ENCODE measurements at places on chromosomes 12 and 14. TPM values are rescaled to one million over a fixed set of nuclear protein-coding genes. Genes with fewer than 3 reads are reported as not detected.

The CCDC198 gene
- 0.39 TPM for total RNA-seq

The TAS2R7 gene
- not detected for total RNA-seq

The PZP gene
- total RNA-seq, result 0.07 TPM

The SYNDIG1L gene
- not detected for total RNA-seq

The FBXO34 gene
- total RNA-seq, result 37.9 TPM

DNA sequence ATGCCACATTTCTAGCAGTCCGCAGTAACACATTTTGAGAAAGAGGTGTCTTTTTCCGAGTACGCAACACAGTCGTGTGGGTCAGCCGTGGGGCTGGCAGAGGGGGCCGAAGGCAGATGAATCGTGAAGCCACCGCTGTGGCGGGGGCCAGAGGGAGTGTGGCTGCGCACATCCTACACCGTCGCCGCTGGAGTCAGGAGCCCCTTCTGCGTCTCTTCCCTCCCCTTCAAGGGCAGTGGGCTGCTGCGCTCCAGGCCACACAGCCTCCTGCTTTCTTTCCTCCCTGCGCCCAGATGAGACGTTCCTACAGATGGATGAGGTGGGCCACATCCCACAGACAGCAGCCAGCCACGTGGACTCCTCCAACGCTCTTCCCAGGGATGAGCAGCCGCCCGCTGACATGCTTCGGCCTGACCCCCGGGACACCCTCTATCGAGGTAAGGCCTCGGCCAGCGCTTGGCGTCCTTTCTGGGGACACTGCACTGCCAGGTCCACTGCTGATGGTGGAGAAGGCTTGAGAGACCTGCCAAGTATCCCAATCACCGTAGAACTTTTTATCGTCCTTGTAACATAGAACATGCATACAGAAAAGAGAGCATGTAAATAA is 89.8 kb downstream of the B4GALNT3 start:
- H3K27ac ChIP-seq, result no peak overlapping the region
- DNase-seq, result no peak
- no peaks in the 10 kb centered on the region for H3K36me3 ChIP-seq
- H3K27me3 ChIP-seq, result peaks cover 6% of the 10 kb centered on the region
- H3K4me3 ChIP-seq, result no peak overlapping the region
- H3K4me1 ChIP-seq, result peaks cover 16% of the 10 kb centered on the region

- H3K27me3 ChIP-seq, result peaks cover 5% of the 10 kb centered on the region
- H3K36me3 ChIP-seq, result no peaks in the 10 kb centered on the region
- H3K4me1 ChIP-seq, result no peaks in the 10 kb centered on the region
- DNase-seq, result no peak
- H3K4me3 ChIP-seq, result no peak overlapping the region
Observed at GRCh38 chr12:119071638-119072231, 90.4 kb downstream of the SRRM4 start.

- H3K36me3 ChIP-seq, result no peaks in the 10 kb centered on the region
- no peak for DNase-seq
Observed at GRCh38 chr12:91685917-91686316, 459.7 kb downstream of the BTG1 start.

DNA sequence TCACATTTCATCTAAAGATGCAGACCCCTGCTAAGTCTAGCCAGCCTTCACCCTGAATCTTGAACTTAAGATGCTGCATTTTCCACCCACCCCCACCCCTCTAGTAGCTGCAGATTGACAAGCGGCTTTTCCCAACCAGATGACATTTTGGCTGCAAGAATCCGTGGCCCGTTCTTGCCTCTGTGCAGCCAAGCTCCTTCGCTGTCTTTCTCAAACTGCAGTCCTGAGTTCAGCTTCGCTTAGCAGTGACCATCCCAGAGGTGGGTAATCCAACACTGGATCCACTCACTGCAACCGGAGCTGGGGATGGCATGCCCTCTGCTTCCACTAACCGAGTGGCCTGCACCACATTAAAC is 765 bp upstream of the NFYB start:
- peak overlapping the region; percentile 87 for H3K27ac ChIP-seq
- peaks cover 12% of the 10 kb centered on the region for H3K36me3 ChIP-seq
- DNase-seq, result peak; percentile 28
- peak overlapping the region; percentile 66 for H3K4me3 ChIP-seq
- no peaks in the 10 kb centered on the region for H3K27me3 ChIP-seq

DNA sequence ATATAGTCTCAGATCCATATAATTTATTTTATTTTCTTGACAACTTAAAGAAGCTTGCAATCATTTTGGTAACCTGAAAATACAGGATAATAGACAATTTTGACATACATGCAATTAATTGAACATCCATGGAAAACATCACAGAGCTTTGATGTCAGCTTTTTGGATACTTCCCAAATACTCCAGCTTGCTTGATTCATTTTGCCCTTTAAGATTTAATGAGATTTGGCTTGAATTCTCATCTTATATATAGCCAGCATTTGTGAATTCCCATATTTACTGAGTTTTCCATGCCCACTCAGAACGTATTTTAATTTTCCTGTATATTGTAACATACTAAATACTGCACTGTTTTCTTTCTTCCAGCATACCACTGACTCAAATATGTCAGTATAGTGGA is 803.0 kb upstream of the MGAT4C start:
- H3K4me3 ChIP-seq, result no peak overlapping the region
- no peak overlapping the region for H3K27ac ChIP-seq
- no peaks in the 10 kb centered on the region for H3K27me3 ChIP-seq
- no peaks in the 10 kb centered on the region for H3K36me3 ChIP-seq
- H3K4me1 ChIP-seq, result no peaks in the 10 kb centered on the region

DNA sequence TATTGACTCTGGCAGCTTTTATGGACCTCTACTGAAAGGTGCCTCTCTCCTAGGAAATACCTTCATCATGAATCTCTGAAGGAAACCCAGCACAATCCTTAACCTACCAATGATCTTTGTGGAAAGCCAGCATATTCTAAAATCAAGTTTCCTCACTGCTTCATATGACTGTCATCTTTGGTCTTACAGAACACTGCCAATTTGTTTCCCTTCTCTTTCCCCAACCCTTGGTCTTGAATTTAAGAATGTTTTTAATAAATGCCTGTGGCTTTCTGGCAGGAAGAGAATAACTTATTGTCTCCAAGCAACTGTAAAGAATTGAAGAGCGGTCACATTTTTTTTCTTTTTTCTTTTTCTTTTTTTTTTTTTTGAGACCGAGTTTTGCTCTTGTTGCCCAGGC is 427.6 kb downstream of the IPO8 start:
- H3K27ac ChIP-seq, result no peak overlapping the region
- no peak overlapping the region for H3K4me3 ChIP-seq
- DNase-seq, result no peak
- no peaks in the 10 kb centered on the region for H3K36me3 ChIP-seq
- H3K27me3 ChIP-seq, result no peaks in the 10 kb centered on the region

DNA sequence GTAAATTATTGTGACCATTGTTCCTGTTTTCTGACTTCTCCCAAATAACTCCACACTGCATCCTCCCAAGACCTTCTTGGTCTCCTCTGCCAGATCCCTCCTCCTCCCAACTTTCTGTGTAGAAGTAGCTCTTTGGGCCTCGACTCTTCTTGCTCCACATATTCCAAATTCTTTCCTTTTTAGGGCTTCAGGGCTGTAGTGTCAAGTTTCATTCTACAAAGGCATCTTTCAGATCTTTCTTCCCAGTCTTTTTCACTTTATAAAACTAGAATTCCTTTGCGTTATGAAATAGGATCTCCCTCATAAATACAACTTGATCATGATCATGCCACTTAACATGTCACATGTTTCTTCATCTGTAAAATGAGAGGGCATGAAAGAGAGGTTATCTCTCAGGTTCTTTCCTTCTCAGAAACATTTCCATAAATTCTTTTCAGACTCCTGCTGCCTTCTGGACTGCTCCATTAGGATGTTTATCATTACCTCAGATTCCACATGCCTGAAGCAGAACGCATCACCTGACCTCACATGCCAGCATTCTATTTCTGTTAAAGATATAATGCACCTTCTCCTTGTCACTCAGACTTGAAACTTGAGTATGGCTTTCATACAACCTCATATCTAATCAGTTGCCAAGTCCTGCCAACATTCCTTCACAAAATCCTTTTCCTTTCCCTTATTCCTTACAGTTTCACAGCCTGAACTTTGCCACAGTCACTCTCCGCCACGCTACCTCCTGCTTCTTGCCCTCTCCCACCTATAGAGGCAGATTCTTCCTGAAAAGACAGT is 8.5 kb downstream of the SLC38A1 start:
- no peaks in the 10 kb centered on the region for H3K27me3 ChIP-seq
- peaks cover 45% of the 10 kb centered on the region for H3K4me1 ChIP-seq
- peak; percentile 42 for DNase-seq
- no peaks in the 10 kb centered on the region for H3K36me3 ChIP-seq
- H3K27ac ChIP-seq, result peak overlapping the region; percentile 60
- H3K4me3 ChIP-seq, result no peak overlapping the region

DNA sequence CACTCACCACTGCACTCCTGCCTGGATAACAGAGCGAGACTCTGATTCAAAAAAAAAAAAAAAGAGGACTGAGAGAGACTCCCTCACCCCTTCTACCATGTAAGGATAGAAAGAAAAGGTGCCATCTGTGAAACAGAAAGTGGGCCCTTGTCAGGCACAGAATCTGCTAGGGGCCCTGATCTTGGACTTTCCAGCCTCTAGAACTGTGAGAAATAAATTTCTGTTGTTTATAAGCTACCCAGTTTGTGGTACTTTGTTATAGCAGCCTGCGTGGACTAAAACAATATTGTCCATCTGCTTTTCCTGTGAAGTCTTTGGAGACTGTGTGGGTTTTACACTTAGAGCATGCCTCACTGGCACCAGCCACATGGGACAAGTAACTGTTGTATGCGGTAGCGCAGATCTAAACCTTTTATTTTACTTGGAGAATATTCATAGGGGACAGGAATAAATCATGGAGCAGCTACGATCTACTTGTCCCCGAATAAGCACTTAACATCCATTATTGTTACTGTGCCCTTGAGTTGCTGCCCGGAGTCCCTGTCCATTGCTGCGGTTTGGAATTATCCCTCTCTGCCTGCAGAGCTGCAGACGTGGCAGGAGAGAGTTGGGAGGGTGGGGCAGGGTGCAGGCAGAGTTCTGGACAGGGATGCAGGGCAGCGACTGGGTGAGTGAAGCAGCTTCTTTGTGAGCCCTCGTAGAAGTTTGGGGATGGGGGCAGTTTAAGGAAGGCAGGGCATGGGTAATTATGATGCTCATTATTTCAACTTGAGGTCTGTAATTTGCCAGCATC is 52.4 kb upstream of the STON2 start:
- H3K36me3 ChIP-seq, result no peaks in the 10 kb centered on the region
- H3K27ac ChIP-seq, result peak overlapping the region; percentile 83
- DNase-seq, result no peak
- H3K4me1 ChIP-seq, result peaks cover 44% of the 10 kb centered on the region
- no peaks in the 10 kb centered on the region for H3K27me3 ChIP-seq

GRCh38 chr12:124505001-124505818 is 62.2 kb downstream of the NCOR2 start:
- no peak for DNase-seq
- H3K27ac ChIP-seq, result peak overlapping the region; percentile 91
- no peaks in the 10 kb centered on the region for H3K36me3 ChIP-seq
- H3K27me3 ChIP-seq, result no peaks in the 10 kb centered on the region

GRCh38 chr12:6953442-6954315 is 2.5 kb downstream of the PTPN6 start:
- H3K4me3 ChIP-seq, result no peak overlapping the region
- H3K36me3 ChIP-seq, result no peaks in the 10 kb centered on the region
- H3K27ac ChIP-seq, result peak overlapping the region; percentile 35
- H3K27me3 ChIP-seq, result no peaks in the 10 kb centered on the region
- no peaks in the 10 kb centered on the region for H3K4me1 ChIP-seq

DNA sequence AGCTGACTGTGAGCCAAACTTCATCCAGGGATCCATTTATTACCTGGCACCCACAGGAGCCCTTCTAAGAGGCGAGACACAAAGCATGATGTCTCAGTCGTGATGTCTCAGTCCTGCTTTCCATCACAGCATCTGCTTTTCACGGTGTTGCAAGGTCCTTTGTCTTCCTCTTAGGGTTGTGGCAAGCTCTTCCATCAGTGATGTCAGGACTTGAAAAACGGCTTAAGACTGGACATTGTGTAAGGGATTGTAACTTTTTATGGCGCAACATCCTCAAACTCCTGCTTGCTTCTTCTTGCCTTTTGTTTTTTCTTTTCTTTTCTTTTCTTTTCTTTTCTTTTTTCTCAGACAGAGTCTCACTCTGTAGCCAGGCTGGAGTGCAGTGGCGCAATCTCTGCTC is 586.5 kb upstream of the TMEM132C start:
- no peaks in the 10 kb centered on the region for H3K27me3 ChIP-seq
- H3K4me1 ChIP-seq, result no peaks in the 10 kb centered on the region
- no peak overlapping the region for H3K27ac ChIP-seq
- H3K4me3 ChIP-seq, result no peak overlapping the region
- DNase-seq, result no peak
- H3K36me3 ChIP-seq, result no peaks in the 10 kb centered on the region

GRCh38 chr12:123948401-123948795 is 24.2 kb downstream of the CCDC92 start:
- no peaks in the 10 kb centered on the region for H3K4me1 ChIP-seq
- no peak for DNase-seq
- no peak overlapping the region for H3K27ac ChIP-seq
- no peak overlapping the region for H3K4me3 ChIP-seq
- H3K27me3 ChIP-seq, result no peaks in the 10 kb centered on the region
- no peaks in the 10 kb centered on the region for H3K36me3 ChIP-seq

GRCh38 chr12:85457016-85457415 is 177.0 kb downstream of the ALX1 start:
- H3K4me3 ChIP-seq, result no peak overlapping the region
- no peaks in the 10 kb centered on the region for H3K4me1 ChIP-seq
- H3K36me3 ChIP-seq, result no peaks in the 10 kb centered on the region
- no peaks in the 10 kb centered on the region for H3K27me3 ChIP-seq
- DNase-seq, result no peak
- no peak overlapping the region for H3K27ac ChIP-seq

DNA sequence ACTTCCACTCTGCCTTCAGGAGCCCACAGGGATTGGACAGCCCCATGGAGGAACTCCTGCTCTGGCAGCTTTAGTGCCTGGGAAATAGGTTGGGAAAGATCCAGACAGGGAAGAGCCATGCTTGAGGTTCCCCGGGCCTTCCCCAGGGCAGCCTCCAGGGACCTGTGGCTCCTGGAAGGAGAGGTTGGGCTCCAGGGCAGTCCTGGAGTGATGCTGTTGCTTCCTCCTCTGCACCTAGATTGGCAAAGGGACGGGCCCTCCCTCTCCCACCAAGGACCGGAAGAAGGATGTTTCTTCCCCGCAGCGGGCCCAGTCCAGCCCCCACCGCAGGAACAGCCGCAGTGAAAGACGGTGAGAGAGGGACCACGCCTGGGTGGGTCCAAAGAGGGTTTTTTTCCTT is 16.5 kb downstream of the VASH1 start:
- H3K27ac ChIP-seq, result no peak overlapping the region
- no peaks in the 10 kb centered on the region for H3K27me3 ChIP-seq
- peaks cover 6% of the 10 kb centered on the region for H3K4me1 ChIP-seq

DNA sequence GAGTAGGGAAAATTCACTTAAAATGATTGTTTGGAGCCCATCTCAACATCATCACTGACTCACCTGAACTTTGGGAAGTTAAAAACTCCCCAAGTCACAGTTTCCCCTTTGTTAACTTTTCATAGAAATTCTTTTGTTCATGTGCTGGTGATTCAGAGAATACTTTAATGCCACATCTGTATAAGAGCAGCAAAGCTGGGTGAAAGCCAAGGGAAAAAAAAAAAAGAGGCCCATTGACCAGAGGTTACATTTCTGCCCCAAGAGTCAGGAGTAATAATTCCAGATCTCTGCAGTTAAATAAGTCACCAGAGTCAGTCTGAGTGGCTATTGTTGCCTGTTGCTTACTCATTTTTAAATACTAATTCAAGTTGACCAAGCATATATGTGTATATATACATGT is 136.4 kb upstream of the LGR5 start:
- no peak overlapping the region for H3K27ac ChIP-seq
- H3K4me1 ChIP-seq, result no peaks in the 10 kb centered on the region
- no peak for DNase-seq
- no peak overlapping the region for H3K4me3 ChIP-seq
- no peaks in the 10 kb centered on the region for H3K36me3 ChIP-seq
- H3K27me3 ChIP-seq, result no peaks in the 10 kb centered on the region

Measured in gastrocnemius medialis (tissue), 4 donors.